H9 (cell line): ENCODE measurements at places on chromosomes 6 and 20. TPM values are rescaled to one million over a fixed set of nuclear protein-coding genes. Genes with fewer than 3 reads are reported as not detected.

The GPR6 gene
- 0.20 TPM in 1 of 2 replicates, not detected in the other for total RNA-seq

The COL21A1 gene
- 1.4 and 1.8 TPM in 2 replicates for total RNA-seq

The GSS gene
- total RNA-seq: 48.5 and 53.0 TPM in 2 replicates

The BPIFB4 gene
- total RNA-seq: not detected in 2 replicates

The SMOC2 gene
- 1.8 and 2.1 TPM in 2 replicates for total RNA-seq

The LY6G6D gene
- total RNA-seq: not detected in 2 replicates

DNA sequence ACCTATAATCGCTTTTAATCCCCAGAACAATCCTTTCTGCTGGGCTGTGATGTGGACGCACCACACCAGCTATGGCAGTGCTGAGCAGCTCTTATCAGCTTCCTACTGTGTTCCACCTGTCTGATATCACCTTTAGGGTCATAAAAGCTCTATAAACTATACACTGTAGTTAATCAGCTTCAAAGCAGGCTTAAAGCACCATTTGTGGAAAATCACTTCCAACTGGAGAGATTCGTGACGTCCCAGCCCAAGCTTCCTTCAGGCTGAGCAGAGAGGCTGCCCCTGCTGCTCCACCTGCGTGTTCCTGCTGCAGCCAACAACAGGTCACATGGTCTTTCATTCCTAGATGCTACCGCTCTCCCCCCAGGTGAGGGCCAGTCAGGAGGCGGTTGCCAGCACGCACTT, 156.5 kb downstream of the SMOC2 start:
- no peak for DNase-seq

DNA sequence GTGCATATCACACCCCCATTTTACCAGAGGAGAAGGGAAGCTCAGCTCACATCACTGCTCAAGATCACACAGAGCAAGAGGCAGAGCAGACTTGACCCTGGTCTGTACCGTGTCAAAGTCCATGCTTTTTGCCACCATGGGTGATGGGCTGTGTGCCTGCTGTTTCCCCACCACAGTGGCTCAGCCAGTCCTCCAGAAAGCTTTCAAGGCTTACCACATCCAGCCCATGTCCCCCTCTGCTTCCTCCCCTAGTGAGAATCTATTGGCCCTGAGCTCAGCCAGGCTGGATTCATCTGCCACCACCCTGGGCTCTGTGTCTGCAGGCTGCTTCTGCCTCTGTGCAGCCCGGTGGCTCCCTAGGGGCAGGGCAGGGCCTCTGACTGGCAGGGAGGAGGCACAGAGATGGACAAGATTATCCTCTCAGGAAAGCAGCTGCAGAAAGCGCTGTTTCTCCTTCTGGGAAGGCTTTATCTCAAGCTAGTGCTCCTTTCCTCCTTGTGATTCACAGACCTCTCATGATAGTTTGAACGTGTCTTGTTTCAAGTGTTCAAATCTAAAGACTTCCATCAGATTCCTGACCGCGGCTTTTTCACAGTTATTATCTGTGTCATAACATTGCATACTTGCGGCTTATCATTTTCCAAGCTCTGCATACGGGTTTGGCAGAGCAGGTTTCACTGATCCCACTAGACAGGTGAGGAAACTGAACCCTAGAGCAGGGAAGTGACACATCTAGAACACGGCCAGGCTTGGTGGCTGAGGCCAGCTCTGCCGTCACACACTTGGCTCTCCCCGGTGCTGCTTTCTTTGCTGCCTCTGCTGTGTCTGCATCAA, 37.4 kb downstream of the VEGFA start:
- DNase-seq: no peak

DNA sequence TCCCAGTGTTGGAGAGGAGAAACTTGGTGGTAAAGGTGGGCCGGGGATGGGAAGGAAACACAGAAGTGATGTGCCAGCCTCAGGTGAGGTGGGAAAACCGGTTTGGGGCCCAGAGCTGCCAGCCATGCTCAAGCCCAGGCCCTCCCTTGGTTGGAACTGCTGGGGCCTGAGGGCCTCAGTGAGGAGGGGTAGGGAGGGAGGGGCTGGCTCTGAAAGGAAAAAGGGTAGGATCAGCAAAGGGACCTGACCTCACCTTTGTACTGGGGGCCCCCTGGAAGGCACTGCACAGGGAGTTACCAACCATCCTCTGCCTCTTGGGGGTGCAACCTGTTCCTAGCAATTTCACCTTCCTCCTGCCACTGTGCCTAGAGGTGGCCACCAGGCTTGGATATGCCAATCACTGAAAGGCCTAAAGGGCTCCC, 1.8 kb upstream of the SPEF1 start:
- no peak for DNase-seq

DNA sequence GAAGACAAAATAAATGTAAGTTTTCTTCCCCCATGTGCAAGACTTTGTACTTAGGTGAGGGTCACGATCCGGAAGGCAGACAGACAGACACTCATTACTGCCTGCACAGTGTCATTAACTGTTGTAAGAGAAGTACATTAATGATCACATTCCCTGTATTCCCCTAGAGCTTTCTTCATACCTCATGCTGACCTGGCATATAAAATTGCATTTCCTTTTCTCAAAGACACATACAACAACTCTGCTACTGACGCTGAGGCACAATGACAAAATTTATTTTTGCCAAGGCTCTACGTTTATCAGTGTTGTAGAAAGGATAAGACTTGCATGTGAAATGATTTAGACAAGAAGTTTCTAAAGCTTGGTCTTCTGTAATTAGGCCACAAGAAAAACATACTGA, 3.0 kb upstream of the SYCP2 start:
- no peak for DNase-seq

DNA sequence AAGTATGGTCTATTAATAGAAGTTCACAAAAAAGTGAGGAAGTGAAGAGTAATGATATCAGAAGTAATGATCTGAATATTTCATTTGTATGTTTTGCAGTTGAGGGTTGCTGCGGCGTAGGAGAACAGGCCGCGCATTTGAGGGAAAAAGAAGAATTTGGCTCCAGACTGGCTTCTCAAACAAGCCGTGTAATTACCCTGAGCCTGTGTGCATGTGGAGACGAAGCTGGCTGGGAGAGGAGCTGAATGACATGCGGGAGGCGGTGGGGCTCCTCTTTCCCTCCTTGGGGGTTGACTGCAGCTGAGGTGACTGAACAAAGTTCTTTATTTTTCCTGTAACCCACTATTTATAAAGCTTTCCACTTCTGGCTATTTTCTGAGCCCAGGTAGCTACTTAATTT, 115.5 kb upstream of the AFDN start:
- DNase-seq: no peak

- no peak for DNase-seq
Observed at GRCh38 chr6:15400572-15401004, 154.7 kb downstream of the JARID2 start.

- no peak for DNase-seq
Observed at GRCh38 chr6:166360243-166361076, 18.1 kb upstream of the SFT2D1 start.

DNA sequence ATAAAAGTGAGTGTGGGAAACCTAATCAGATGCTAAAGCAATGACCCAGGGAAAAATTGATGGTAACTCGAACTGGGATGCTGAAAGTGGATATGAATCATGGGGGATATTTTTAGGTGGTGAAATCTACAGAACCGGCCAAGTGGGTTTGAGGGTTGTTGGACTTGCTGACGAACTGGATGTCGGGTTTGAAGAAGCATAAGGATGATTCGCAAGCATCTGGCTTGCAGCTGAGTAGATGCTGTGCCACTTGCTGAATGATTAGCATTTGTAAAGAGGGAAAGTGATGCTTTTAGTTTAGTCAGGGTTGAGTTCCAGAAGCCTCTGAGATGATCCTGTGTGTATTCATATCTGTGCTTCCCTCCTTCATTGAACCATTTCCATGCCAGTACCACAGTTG, 54.9 kb downstream of the UBR2 start:
- peak; percentile 31 for DNase-seq

- DNase-seq: peak; percentile 34
Observed at GRCh38 chr6:169722362-169723199, 1.7 kb downstream of the PHF10 start.

- no peak for DNase-seq
Observed at GRCh38 chr6:123676793-123677192, 40.0 kb upstream of the TRDN start.

GRCh38 chr20:34389954-34390555, 27.0 kb downstream of the ITCH start:
- DNase-seq: no peak
